ENCODE measurements at places on chromosomes 2 and 18.

GRCh38 chr2:43407935-43408334 is 181.5 kb upstream of the ZFP36L2 start:
- DNase-seq, result no peak

DNA sequence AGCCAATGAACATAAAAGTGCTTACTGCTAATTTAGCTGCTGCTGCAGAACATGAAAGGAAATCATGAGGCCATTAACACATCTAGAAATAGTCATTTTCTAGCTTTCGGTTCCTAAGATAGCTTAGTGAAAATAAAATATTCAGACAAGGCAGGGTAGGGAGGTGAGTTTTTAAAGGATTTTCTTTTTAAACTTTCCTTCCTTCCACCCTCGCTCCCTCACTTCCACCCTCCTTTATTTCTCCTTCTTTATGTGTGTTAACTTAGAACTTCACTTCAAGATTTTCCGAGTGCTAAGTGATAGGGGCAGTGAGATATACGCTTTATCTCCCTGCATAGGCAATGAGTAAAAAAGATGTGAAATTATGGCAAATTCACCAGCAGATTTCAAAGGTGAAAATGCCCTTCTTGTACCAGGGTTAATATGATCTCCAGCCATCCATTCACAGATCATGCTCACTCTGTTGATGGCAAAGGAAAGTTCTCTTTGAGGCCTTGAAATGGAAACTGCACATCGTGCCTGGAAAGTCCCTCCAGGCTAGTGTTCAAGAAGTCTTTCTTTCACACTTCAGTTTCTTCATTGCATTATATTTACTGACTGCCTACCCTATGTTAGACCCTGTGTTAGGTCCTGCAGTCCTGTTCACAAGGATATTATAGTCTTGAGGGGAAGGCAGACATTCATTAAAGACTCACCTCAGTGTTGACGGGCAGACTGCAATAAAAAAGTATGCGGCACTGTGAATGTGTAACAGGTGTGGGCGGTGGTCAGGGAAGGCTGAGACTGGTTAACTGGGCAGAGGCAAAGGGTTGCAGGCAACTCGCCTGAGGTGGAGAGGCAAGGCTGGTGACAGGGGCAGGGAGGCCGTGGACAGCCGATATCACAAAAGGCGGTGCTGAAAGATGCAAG is 200.8 kb downstream of the PLCL1 start:
- DNase-seq, result no peak

- DNase-seq, result no peak
Measured at GRCh38 chr2:10173258-10174005, 50.9 kb downstream of the RRM2 start.

- no peak for DNase-seq
Measured at GRCh38 chr18:48590678-48591077, 51.8 kb downstream of the CTIF start.

DNA sequence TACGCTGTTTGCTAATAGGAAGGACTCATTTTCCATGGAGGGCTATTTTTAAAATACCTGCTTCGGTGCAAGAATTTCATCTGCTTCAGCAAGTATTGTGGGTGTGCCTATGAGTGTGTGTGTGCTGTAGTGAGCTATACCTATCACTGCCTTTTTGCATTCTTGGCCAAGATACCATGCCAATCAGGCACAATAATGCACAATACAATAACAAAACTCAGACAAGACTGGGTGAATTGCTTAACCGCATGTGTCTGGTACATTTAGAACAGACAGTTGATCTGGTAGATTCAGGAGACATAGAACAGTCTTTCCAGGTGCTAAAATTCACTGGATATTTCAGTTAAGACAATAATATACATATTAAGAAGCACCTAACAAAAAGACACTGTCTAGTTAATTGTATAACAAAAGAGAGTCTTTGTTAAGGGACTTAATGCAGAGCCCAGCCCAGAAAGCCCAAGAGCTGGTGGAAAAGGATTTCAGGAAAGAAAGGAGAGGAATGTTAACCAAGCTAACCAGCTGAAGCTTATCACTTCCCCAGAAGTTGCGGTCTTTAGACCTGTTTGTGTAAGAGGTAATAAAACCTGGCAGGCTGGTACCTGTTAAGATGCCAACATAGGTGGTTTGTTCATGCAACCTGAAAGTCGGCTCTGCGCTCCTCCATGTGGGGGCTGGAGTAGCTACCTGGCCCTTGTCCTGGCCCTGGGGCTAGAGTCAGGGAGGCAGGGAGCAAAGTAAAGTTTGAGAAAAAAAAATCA is 153.3 kb upstream of the RBMS1 start:
- no peak for DNase-seq

GRCh38 chr2:65586516-65586915 is 154.1 kb upstream of the SPRED2 start:
- no peak for DNase-seq

- no peak for DNase-seq
Measured at GRCh38 chr2:40043191-40043590, 264.1 kb upstream of the THUMPD2 start.

DNA sequence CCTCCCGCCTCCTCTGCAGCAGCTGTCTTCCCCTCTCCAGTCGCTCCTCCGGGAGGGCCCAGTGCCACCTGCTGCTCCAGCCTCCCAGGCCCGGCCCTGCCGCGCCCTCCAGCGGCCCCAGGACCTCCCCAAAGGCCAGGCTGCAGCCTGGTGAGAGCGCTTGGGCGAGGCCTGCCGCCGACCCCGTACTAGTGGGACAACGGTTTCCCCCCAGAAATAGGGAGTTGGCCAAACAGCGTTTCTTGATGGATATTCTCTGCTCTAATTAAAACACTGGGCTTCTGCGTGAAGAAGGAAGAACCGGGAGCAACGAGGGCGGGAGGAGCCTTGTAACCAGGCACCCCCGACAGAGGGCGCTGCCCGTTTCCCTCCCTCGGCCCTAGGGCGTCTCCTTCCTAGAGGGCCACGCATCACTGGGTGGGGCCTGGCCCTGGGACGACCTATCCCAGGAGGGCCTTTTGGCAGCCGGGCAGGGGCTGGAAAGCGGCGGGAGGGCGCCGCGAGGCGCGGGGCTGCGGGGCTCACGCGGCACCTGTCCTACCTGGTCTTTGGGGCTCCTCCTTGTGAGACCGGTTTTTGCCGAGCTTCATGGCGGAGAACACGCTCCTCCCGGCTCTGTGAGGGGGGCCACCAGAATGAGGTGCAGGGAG is 25.4 kb upstream of the OTOF start:
- peak; percentile 45 for DNase-seq

- DNase-seq, result no peak
Measured at GRCh38 chr2:118807668-118808428, 39.6 kb downstream of the EN1 start.

DNA sequence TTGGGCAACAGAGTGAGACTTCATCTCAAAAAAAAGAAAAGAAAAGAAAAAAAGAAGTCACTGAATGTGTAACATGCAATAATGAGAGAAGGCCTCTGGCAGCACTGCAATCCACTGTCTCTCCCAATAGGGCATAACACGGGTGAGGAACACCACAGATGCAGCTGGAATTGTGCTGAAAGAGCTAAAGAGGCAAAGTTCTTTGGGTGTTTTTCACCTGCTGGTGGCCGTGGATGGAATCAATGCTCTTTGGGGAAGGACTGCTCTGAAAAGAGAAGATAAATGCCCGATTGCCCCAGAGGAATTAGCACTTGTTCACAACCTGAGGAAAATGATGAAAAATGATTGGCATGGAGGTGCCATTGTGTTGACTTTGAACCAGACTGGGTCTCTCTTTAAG is 31.0 kb upstream of the CYBRD1 start:
- no peak for DNase-seq

- DNase-seq, result no peak
Measured at GRCh38 chr2:171034315-171034714, 105.3 kb downstream of the GORASP2 start.

GRCh38 chr18:48394176-48394575 is 15.0 kb downstream of the ZBTB7C start:
- DNase-seq, result no peak

DNA sequence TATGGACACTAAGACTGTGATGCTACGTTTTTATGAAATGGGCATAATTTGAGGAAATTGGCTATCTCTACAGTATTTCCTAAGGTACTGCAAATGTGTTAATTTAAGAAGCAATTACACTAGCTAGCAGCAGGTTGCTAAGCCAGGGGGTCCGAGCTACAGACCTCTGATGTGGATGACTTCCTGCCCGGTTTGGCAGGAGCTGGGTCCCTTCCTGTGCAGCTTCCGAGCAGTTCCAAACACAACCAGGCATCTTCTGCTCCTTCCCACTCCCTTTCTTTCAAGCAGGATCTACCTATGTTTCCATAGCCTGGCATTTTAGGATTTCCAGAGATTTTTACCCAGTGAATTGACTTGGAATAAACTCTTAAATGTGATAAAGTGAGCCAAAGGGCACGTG is 55.7 kb downstream of the SCN2A start:
- DNase-seq, result no peak

DNA sequence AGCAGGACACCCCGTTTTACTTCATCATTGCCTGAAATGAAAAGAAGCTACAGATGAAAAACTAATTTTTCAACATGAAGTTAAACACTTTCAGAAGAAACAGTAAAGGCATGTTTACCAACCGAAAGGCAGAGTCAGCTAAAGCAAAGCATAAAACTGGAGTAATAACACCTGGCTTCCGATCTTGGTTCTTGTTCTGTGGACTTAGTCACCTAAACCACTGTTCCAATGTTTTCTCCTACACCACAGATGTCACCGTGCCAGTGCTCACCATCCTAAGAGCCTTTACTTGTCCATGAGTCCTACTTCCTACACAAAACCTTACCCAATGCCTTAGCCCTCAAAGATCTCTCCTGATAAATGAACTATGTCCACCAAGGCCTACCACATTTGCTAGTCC is 13.5 kb downstream of the MCM6 start:
- DNase-seq, result no peak

- no peak for DNase-seq
Measured at GRCh38 chr2:120255986-120256650, 3.5 kb downstream of the RALB start.

DNA sequence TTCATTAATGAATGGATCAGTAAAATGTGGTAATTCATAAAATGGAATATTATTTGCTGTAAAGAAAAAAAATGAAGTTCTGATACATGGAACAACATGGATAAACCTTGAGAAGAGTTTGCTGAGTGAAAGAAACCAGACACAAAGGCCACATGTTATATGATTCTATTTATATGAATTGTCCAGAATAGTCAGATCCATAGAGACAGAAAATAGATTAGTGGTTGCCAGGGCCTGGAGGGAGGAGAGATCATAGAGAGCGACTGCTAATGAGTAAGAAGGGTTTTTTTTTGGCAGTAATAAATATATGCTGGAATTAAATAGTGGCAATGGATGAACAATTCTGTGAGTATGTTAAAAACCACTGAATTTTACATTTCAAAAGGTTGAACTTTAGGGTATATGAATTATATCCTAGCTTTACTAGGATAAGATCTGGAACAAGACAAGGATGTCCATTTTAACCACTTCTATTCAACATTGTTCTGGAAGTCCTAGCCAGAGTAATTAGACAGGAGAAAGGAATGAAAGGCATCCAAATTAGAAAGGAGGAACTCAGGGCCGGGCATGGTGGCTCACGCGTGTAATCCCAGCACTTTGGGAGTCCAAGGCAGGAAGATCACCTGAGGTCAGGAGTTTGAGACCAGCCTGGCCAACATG is 48.8 kb downstream of the MAPRE2 start:
- no peak for DNase-seq

DNA sequence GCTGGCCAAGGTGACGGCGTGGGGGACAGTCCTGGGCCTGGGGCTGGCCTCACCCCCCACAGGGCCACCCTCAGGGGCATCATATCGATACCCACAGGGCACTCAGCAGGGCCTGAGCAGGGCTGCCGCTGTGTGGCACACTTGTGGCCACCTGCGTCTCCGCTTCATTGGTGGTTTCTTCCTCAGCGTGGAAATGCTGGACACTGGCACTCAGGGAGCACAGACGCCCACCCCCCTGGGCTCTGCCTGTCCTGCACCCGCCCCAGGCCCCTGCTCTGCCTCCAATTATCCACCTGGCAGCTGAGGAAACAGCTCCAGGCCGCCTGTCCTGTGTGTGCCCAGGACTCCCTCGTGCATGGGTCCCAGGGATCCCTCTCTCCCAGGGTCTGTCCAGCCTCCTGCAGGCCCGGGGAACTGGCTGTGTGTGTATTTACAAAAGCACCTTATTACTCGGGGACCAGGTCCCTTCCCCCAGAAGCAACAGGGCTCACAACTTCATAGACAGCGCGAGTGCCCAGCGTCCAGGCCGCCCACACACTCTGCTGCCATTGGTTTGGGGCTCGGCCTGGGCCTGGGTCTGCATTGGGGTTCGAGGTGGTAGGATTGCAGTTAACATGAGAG is 13.1 kb downstream of the CROCC2 start:
- no peak for DNase-seq

GRCh38 chr2:113240915-113241911 is 37.5 kb downstream of the PAX8 start:
- DNase-seq, result peak; percentile 30

GRCh38 chr2:126769118-126769517 is 113.2 kb downstream of the GYPC start:
- DNase-seq, result no peak

- DNase-seq, result no peak
Measured at GRCh38 chr18:44732238-44732563, 51.5 kb downstream of the SETBP1 start.

DNA sequence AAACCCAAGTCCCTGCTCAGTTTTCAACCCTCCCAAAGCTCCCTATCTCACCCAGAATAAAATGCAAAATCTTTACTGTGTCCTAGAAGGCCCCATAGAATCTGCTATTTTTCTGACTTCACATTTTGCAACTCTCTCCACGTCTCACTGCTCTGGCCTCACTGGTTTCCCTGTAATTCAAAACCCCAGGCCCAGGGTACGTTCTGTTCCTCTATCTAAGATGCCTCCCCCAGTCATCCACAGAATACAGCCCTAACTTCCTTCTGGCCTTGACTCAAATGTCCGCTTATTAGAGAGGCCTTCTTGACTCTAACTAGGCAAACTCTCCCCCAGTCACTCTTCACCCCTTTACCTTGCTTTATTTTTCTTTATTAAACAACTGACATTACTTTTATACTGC is 42.0 kb downstream of the FAM161A start:
- DNase-seq, result no peak

GRCh38 chr2:30373881-30374302 is 73.2 kb upstream of the LCLAT1 start:
- no peak for DNase-seq

- no peak for DNase-seq
Measured at GRCh38 chr18:26865557-26865956, at the start of gene AQP4. Gene AQP4 (minus strand): TSS chr18:26865707. CDS start chr18:26865689, 18 bp downstream.

DNA sequence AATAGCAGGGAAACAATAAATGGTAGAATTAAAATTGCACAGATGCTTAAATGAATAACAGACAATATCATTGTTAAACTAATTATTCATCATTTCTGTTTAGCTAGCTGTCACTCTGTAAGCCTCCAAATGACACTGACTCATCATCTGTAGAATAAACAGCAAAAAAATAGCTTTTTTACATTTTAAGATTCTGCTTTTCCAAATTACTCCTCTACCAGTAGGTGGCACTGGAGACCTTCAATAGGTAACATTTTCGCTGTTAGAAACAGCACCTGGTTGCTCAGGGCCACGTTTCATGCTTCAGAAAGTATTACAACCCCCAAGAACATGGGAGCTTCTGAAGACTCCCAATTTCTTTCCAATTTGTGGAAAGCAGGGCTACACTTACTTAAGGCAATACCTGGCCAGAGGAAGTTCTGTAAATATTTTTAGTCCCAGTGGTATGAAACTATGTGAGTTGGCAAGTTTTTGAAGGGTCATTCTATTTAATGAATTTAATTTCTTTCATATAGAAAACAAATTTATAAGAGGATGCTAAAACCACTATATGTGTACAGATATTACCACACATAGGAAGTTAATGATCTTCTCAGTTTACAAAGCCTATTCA is 45.4 kb downstream of the TTN start:
- DNase-seq, result no peak

GRCh38 chr2:32290000-32290339 is 12.3 kb downstream of the YIPF4 start:
- DNase-seq, result no peak

GRCh38 chr2:113342650-113343049 is 63.9 kb upstream of the PAX8 start:
- DNase-seq, result no peak
